GM23248 (cell line): ENCODE measurements at places on chromosomes 4 and X.

DNA sequence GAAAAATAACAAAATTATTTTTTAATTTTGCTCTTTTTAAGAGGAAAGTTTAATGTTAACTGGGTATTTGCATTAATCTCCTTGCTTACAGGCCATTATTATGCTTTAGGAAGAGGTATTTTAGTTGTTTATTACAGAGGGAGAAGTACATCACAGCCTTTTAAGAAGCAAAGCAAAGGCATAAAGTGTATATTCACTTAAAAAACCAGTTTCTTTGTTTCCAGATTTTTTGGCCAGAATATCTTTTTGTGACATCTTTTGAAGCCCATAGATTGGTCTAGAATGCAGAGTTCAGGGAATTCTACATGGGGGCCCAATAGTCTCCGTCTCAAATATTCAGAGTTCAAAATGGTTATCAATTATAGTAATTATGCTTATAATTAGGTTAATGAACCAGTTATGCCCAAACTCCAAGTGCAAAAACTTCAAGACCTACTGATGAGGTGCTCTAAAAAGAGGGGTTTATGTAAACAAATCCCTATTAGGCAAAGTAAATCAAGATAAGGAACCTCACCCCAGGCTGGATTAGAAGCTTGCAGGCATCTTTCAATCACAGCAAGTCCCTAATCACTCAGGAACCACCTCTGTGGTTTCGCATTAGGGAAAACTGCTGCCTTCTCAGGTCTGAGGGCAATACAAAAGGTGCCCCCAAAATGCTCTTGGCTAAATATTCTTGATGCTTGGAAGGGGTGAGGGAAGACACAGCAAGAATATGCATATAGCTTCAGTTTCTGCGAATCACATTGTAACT is 1.4 kb downstream of the CXXC4 start:
- no peak overlapping the region for H3K4me3 ChIP-seq
- no peaks in the 10 kb centered on the region for H3K36me3 ChIP-seq
- DNase-seq, result no peak
- H3K27ac ChIP-seq, result no peak overlapping the region
- peaks cover 44% of the 10 kb centered on the region for H3K27me3 ChIP-seq

DNA sequence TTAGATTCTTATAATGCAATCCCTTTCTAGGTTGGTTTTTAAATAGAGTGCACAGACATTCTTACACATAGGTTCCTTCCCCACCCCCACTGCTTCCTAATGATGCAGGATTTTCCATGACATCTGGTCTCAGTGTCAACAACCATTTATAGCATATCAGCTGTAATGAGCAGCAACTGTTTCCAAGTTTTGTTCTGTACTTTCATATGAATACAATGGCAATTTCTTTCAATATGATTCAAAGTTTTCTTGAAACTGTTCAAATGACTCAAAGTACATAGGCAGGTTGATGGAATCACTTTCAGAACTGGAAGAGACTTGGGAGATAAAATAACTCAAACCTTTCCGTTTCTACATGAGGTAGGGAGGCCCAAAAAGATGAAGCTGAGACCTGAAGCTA is 220.7 kb downstream of the CAMK2D start:
- H3K27me3 ChIP-seq, result no peaks in the 10 kb centered on the region
- H3K4me3 ChIP-seq, result no peak overlapping the region
- H3K36me3 ChIP-seq, result peaks cover 9% of the 10 kb centered on the region
- H3K4me1 ChIP-seq, result peaks cover 29% of the 10 kb centered on the region
- H3K27ac ChIP-seq, result peak overlapping the region; percentile 59; the same call in 1 of the 2 replicates

DNA sequence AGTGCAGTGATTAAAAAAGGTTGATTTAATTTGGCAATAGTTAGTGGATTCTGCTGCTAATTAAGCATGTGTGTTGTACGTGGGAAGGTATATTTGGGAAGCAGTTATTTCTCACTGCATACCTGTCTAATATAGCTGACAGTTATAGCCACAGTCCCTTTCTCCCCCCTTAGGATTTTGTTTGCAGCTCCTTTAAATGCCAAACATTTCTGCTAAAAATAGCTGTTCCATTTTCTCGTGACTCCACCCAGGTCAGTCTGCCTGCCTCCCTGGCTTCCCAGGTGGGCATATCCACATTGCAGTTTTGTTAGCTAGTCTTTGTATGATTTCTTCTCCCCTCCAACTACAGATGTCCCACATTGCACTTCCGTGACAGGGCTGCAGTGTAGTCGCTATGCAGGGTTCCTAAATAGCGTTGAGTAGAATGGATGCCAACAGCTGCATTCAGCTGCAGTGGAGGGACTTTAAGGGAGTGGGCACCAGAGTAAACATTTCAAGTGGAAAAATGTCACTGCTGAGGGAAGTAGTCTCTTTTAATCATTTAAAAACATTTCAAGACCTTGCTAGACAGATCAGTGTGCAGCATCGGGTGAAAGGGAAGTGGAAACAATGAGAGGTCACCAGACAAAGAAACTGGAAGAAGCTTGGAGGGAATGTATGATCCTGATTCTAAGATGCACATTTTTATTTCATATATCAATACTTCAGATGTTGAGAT is 326.3 kb downstream of the RAPGEF2 start:
- H3K27me3 ChIP-seq, result no peaks in the 10 kb centered on the region
- H3K4me3 ChIP-seq, result no peak overlapping the region
- DNase-seq, result no peak
- H3K4me1 ChIP-seq, result no peaks in the 10 kb centered on the region
- no peaks in the 10 kb centered on the region for H3K36me3 ChIP-seq

- H3K27ac ChIP-seq, result no peak overlapping the region
- DNase-seq, result no peak
- H3K4me3 ChIP-seq, result no peak overlapping the region
- H3K4me1 ChIP-seq, result peaks cover 12% of the 10 kb centered on the region; the same call in 1 of the 2 replicates
Observed at GRCh38 chr4:40506492-40506891, 123.2 kb downstream of the RBM47 start.

- no peaks in the 10 kb centered on the region; the same call in 1 of the 2 replicates for H3K4me1 ChIP-seq
- no peak overlapping the region for H3K4me3 ChIP-seq
- H3K36me3 ChIP-seq, result no peaks in the 10 kb centered on the region
Observed at GRCh38 chr4:124322234-124323065, 390.1 kb downstream of the ANKRD50 start.

DNA sequence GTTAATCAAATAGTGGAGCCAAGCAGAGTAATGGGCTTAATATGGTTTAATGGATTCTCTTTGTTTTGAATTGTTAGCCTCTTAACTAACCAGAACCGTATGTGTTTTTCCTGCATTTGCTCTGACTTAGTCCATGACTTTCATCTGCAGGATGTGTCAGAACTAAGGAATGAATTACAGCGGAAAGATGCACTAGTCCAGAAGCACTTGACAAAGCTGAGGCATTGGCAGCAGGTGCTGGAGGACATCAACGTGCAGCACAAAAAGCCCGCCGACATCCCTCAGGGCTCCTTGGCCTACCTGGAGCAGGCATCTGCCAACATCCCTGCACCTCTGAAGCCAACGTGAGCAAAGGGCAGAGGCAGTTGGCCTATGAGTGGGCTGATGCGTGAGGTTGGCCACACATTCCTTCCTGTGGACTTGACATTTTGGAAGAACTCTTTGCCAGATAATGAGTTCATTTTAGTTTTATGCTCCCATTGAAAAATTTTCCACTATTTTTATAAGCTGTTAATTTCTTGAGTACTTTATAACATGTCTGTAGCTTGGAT is 9.1 kb downstream of the MED28 start:
- DNase-seq, result peak; percentile 78
- no peak overlapping the region for H3K4me3 ChIP-seq
- no peaks in the 10 kb centered on the region for H3K27me3 ChIP-seq
- peaks cover 25% of the 10 kb centered on the region for H3K4me1 ChIP-seq

DNA sequence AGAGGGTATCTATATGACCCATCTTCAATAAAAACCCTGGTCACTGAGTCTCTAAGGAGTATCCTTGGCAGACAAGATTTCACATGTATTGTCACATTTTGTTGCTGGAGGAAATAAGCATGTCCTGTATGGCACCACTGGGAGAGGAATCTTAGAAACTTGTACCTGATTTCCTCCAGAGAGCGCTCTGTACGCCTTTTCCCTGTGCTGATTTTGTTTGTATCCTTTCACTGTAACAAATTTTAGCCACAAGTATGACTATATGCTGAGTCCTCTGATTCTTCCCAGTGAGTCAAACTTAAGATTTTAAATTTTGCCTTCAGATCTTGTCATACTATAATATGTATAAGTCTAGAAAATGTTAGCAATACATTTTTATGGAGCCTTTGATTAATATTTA is 102.8 kb downstream of the ITIH6 start:
- no peak overlapping the region for H3K27ac ChIP-seq
- DNase-seq, result peak; percentile 50
- H3K27me3 ChIP-seq, result no peaks in the 10 kb centered on the region
- H3K4me1 ChIP-seq, result peaks cover 8% of the 10 kb centered on the region; the same call in 1 of the 2 replicates

- no peak overlapping the region for H3K27ac ChIP-seq
- no peak overlapping the region for H3K4me3 ChIP-seq
- no peaks in the 10 kb centered on the region for H3K4me1 ChIP-seq
- DNase-seq, result no peak
- H3K36me3 ChIP-seq, result no peaks in the 10 kb centered on the region
Observed at GRCh38 chrX:124665621-124666400, 319.4 kb downstream of the SH2D1A start.

DNA sequence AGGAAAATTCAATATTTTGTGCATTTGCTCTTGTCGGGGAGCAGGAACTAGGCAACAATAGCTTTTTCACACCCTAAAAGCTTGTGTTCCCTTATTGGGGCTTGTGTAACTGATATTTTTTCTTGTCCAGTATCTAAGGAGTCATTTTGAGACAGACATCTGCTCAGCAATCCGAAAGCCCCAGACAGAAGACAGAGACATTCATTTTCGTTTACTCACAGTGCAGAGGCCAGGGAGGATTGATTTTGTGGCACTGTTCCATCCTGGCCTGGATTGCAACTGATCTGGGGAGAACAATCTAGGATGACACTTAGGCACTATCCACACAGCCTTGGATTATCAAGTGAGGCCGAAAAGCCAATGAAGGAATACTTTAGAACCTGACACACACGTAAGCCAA is 27.4 kb upstream of the PLAC1 start:
- no peaks in the 10 kb centered on the region for H3K27me3 ChIP-seq
- H3K4me3 ChIP-seq, result no peak overlapping the region
- H3K4me1 ChIP-seq, result peaks cover 15% of the 10 kb centered on the region
- no peak overlapping the region for H3K27ac ChIP-seq
- H3K36me3 ChIP-seq, result no peaks in the 10 kb centered on the region
- peak; percentile 24 for DNase-seq

DNA sequence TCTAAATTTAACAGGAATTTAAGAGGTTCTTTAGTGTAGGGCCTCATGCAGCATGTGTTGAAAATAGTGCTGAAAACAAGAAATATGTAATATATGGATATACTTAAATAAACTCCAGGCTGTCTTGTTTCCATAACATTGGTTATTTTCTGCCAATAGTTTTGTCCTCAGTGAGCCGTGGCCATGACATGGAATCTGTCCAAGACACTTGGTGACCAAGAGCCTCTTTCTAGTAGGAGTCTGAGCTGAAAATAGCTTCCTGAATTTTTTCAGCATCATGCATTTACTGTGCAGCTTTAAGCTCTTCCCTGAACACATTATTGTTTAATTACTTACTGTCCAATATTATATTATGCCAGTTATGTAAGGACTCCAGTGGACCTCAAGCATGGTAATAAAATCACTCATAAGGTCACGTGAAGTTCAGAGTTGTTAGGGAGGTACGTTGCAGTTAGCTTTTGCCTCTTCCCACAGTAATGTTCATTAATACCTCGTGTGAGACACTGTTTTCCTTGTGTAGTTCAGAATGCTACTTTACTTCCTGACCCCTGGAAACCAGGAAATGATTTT is 488.2 kb downstream of the GRID2 start:
- H3K4me1 ChIP-seq, result no peaks in the 10 kb centered on the region
- no peak overlapping the region for H3K27ac ChIP-seq
- H3K4me3 ChIP-seq, result no peak overlapping the region
- no peaks in the 10 kb centered on the region for H3K27me3 ChIP-seq
- H3K36me3 ChIP-seq, result no peaks in the 10 kb centered on the region

- no peak overlapping the region for H3K27ac ChIP-seq
- H3K4me1 ChIP-seq, result no peaks in the 10 kb centered on the region; the same call in 1 of the 2 replicates
- H3K27me3 ChIP-seq, result no peaks in the 10 kb centered on the region
Observed at GRCh38 chr4:153611679-153612078, 72.4 kb upstream of the TLR2 start.

DNA sequence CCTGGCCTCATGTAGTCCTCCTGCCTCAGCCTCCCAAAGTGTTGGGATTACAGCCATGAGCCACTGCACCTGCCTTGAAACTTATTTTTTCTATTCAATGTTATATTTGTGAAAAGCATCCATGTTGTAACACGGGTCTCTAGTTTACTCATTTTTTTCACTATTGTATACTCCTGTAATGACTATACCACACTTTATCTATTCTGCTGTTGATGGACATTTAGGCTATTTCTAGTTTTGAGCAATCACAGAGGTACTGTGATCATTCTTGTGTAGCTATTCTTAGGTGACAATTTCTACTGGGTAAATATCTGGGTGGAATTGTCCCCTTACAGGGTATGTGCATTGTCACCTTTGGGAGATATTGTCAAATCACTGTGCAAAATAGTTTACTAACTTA is 3.6 kb downstream of the DRP2 start:
- no peak for DNase-seq
- H3K36me3 ChIP-seq, result no peaks in the 10 kb centered on the region
- H3K27me3 ChIP-seq, result no peaks in the 10 kb centered on the region
- peaks cover 12% of the 10 kb centered on the region for H3K4me1 ChIP-seq

GRCh38 chr4:79255793-79256192 is 70.1 kb downstream of the NAA11 start:
- DNase-seq, result no peak
- H3K27ac ChIP-seq, result no peak overlapping the region
- H3K4me1 ChIP-seq, result no peaks in the 10 kb centered on the region
- H3K4me3 ChIP-seq, result no peak overlapping the region
- H3K27me3 ChIP-seq, result no peaks in the 10 kb centered on the region
- H3K36me3 ChIP-seq, result no peaks in the 10 kb centered on the region

DNA sequence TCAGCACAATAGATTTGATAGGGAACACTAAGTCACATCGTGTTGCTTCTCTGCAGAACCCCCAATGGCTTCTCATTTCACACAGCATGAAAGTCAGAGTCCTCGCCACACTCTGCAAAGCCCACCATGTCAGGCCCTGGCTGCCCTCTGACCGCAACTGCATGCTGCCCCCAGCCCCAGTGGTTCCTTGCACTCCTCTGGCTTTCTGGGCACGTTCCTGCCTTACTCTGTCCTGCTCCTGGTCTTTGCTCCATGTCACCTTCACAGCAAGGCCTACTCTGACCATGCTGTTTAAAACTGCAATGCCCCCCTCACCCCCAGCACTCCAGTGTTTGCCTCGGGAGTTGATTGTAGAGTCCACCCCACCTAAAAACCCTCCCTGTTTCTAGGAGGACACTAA is 78.1 kb downstream of the EVC start:
- H3K27me3 ChIP-seq, result no peaks in the 10 kb centered on the region
- no peak overlapping the region for H3K27ac ChIP-seq
- peaks cover 6% of the 10 kb centered on the region; the same call in 1 of the 2 replicates for H3K4me1 ChIP-seq
- H3K4me3 ChIP-seq, result no peak overlapping the region
- no peak for DNase-seq

- H3K27ac ChIP-seq, result no peak overlapping the region
- no peaks in the 10 kb centered on the region for H3K27me3 ChIP-seq
- no peaks in the 10 kb centered on the region for H3K4me1 ChIP-seq
- no peak overlapping the region for H3K4me3 ChIP-seq
Observed at GRCh38 chr4:137819964-137820383, 287.7 kb upstream of the PCDH18 start.
